ENCODE measurements at places on chromosomes 16 and 17.

DNA sequence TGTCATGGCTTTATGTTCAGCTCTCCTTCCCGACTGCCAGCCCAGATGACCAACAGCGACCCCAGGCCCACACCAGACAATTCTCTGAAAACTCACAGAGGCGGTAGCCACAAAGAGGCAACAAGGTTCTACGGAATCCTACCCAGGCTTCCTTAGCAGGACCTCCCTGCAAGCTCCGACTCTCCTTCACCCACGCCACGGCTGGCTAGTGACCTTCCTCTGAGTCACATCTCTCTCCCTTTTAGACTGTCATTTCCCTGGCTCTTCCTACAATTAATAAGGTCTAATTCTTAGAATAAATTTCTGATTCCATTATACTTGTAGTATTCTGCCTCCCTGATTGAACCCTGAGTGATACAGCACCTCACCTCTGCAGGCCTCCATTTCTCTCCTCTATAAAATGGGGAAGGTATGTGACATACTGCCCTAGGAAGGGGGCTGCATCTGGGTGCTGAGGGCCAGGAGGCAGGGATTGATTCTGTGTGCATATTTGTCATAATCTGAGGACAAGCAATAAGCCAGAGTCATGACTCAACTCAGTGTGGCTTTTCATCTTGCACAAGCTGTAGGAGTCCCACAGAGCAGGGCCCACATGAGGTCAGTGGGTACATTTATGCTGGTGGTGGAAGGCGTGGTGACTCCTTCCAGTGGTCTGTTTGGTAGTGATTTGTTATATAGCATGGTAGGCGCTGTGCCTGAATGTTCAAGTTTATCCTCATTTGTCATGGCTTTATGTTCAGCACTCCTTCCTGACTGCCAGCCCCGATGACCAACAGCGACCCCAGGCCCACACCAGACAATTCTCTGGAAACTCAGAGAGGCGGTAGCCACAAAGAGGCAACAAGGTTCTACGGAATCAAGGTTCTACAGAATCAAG, 46.2 kb downstream of the SMPD3 start:
- no peak for DNase-seq

GRCh38 chr17:55814377-55814776, 63.5 kb downstream of the PCTP start:
- DNase-seq = no peak

DNA sequence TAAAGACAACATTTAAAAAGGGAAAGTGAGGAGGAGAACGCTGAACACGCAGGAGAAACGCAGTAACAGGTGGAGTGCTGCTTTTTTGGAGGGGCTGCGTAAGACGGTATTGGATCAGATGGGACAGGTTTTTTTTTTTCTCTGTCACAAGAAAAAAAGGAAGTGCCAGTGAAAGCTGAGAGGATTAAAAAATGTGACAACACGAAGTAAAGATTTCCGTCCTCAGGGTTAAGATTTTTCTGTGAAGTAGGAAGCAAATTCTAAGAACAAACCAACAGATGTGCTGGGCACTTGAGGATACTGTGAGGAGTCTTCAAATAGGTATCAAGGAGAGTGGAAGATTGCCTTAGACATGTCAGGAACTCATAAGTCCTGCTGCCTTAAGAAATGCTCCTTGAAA, 5.8 kb upstream of the ABCA9 start:
- peak; percentile 31 for DNase-seq

DNA sequence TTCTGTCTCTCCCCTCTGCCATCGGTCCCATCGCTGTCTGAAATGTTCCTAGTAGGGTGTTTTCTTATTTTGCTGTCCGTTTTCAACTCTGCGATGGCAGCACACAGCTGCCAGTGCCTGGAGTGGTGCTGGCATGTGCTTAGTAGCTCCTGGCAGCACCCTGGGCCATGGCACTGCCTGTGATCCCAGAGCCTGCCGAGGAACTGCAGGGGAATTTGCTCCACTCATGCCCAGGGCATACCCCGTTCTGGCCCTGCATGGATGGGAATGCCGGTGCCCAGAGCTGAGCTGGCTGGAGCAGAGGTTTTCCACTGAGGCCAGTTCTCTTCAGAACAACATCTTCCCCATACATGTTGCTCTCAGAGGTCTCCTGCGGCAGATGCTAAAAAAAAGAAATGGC, 43.1 kb downstream of the GPT2 start:
- DNase-seq = no peak

- DNase-seq = no peak
These were observed 96.1 kb upstream of the ELAC2 start for GRCh38 chr17:13113821-13114525.

DNA sequence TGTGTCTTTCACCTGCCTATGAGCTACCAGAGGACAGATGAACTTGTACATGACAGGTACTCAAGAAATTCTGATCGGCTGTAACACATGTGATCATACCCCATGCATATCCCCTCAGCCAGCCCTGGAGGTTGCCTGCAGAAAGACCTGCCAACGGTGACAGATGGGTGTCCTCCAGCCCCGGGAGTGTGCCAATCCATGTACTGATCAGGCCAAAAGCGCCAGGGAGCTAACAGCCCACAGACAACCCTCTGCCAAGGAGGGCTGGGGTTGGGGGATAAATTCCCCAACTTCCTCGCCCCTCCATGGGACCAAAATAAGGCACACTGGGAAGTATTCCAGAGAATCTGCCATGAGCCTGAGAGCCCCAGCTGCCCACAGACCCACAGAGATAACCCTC, 189.4 kb downstream of the CCT6B start:
- DNase-seq = no peak

DNA sequence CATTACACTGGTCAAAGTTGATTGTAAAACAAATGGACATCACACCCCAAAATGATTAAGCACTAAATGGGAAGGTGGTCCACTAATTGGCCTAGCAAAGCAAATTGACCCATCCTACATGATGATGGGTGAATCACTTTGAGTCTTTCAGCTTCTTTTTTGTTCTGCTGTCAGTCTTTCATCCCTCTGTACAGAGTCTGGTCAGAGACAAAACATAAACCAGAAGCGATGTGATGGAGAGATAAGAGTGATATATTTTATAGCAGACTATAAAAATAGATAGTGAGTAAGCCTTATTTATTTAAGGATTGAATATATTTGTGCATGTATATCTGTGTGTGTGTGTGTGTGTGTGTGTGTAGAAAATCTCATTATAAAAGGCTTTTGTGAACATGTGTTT, 618.4 kb upstream of the SOX9 start:
- DNase-seq = no peak

DNA sequence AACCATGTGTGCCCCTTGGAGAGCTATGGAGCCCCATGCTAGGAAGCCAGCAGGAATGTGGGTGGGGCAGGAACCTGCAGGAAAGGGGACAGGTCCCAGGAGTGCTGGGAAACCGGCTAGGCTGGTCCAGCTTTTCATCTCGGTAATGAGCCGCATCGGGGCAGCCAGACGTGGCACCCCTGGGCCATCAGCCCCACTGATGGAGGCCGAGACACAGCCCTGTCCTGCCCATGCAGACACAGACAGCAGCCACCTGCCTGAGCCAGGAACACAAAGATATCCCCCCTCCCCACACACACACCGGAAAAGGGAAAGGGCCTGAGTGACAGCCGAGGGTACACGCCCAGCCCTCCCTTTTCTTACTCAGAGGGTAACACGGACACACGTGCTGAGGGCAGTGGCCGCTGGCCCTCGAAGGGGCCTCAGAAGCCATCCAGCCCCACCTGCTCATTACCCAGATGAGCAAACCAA, 18.1 kb downstream of the PPL start:
- DNase-seq = no peak

GRCh38 chr16:23629516-23629915, 11.6 kb downstream of the PALB2 start:
- DNase-seq = no peak

GRCh38 chr17:17511881-17512858, 16.0 kb upstream of the RASD1 start:
- peak; percentile 71 for DNase-seq

Data from hematopoietic multipotent progenitor cell treated with erythropoietin and hydrocortisone succinate and interleukin-3 and kit ligand, for 8 days (in vitro differentiated cells).